Mesenteric fat pad (tissue), 1 donor: ENCODE measurements at places on chromosomes 1 and 21. TPM values are rescaled to one million over a fixed set of nuclear protein-coding genes. Genes with fewer than 3 reads are reported as not detected.
A peak's percentile ranks its signal among the peaks of the same experiment; 100 is the strongest.

LMOD1 gene
- 26.5 TPM for total RNA-seq

PALMD gene
- 212 TPM for total RNA-seq

CREG1 gene
- total RNA-seq, result 185 TPM

CSMD2 gene
- total RNA-seq, result 1.3 TPM

TMPRSS2 gene
- total RNA-seq, result 0.61 TPM

MROH9 gene
- not detected for total RNA-seq

OPRD1 gene
- not detected for total RNA-seq

DHRS3 gene
- 495 TPM for total RNA-seq

ZC3H12A gene
- total RNA-seq, result 34.2 TPM

PRKAB2 gene
- total RNA-seq, result 6.4 TPM

- no peak for DNase-seq
Observed at GRCh38 chr1:46197560-46197963, 672 bp downstream of the POMGNT1 start.

- no peak for DNase-seq
Observed at GRCh38 chr1:245888809-245889208, 618.3 kb downstream of the SMYD3 start.

- no peak for DNase-seq
Observed at GRCh38 chr1:112636056-112636455, 16.4 kb downstream of the CAPZA1 start.

DNA sequence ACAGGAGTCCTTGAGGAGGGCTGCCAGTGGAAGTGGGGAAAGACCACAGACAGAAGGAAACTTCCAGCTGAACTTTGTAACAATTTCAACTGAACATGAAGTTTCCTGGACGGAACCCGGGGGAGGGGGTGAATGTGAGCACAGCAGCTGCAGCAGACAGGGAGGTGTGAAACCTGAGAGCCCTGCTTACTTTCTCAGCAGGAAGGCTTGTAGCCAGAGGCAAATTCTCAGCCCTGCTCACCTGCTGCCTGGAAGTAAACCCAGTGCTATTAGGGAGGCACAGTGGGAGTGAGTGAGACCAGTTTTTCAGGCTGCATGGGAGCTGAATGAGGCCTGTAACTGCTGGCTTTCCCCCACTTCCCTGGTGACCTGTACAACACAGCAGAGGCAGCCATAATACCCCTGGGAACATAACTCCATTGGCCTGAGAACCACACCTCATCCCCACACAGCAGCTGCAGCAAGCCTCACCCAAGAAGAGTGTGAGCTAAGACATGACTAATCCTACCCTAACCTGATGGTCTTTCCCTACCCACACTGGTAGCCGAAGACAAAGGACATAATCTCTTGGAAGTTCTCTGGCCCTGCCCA, 9.6 kb upstream of the SPRR2F start:
- DNase-seq, result no peak

GRCh38 chr1:84853741-84854721, 39.0 kb downstream of the LPAR3 start:
- DNase-seq, result no peak

- DNase-seq, result peak; percentile 84
Observed at GRCh38 chr21:36709030-36709867, 10.3 kb downstream of the SIM2 start.

- DNase-seq, result no peak
Observed at GRCh38 chr1:115179397-115180079, 90.2 kb upstream of the TSPAN2 start.

- no peak for DNase-seq
Observed at GRCh38 chr1:99669821-99670220, 23.9 kb downstream of the PALMD start.

DNA sequence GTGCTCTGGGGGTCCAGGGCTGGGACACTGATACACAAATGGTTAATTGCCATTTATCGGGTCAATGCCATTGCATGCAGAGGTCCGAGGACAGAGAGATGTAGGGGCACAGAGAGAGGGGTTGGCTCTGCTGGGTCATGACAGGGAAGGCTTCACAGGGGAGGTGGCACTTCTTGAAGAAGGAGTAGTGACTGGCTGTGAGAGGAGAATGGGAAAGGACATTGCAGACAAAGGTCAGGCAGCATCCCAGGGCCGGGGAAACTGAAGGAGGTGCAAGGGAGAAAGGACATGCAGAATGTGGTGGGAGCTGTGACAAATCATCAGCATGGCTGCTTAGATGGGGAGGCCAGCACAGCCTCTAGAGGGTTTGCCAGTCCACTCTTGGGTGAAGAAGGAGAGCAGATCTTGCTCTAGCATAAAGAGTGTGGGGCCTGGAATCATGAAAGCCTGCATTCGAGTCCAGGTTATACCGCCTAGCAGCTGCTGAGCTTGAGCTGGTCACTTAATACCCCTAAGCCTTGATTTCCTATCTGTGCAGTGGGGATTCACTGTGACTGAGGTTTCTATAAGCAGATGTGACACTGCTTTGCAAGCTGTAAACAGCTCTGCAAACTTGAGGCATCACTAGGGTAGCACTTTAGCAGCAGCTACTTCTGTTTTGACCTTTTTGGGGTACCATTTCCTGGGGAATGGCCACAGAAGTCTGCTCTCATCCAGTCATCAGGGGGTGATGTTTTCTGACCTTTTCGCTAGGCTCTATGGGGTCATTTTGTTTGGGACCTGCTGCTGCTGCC, 59.2 kb upstream of the EPS8L3 start:
- DNase-seq, result no peak

DNA sequence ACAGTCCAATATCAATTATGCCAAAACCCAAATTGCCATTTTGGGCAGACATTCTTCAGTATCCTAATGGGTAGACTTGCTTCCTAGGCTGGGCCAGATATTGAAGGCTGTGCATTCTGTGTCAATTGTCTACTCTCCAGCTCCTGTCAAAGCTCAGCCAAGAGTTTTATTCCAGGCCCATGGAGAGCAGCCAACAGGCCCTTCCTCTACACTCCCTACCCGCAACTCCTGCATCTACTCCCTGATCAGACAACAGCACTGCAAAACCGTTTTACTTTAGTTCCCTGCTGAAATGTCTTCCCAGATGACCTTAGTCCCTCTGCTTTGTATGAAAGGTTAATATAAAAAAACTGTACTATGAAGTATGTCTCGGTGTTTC, 6.6 kb upstream of the ADORA3 start:
- no peak for DNase-seq

GRCh38 chr1:234920843-234921140, 207.8 kb downstream of the TOMM20 start:
- peak; percentile 43 for DNase-seq

DNA sequence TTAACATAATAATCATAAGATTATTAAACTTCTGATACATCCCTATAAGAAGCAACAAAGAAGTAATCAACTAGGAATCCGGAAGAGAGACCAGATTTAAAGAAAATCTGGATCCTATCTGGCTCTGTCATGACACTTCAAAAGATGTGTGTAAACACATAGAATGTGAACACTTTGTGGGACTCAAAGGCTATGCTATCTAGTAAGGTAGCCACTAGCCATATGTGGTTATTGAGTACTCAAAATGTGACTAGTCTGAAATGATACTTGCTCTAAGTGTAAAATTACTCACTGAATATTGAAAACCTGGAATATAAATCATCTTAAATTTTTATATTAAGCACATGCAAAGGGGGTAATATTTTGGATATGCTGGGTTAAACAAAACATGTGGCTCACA, 8.7 kb downstream of the FUBP1 start:
- no peak for DNase-seq

GRCh38 chr1:19507516-19507915, 22.2 kb upstream of the CAPZB start:
- no peak for DNase-seq

DNA sequence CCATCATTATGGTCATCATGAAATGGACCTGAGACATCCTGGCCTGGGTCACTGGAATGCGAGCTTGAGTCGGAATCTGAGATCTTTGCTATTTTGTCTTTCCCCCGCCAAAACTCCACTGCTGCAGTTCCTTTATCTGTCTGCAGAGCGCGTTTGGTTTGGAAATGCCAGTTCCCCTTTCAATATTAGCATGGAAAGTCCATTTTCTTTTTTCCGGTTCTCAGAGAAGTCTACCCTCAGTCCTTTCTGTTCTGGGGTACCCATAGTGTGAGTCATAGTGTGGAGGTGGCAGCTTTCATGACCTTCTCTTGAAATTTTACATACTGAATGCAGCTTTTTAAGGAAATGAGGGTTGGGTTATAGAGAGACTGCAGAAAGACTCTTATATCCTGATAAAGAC, 14.6 kb downstream of the CACNA1E start:
- no peak for DNase-seq

DNA sequence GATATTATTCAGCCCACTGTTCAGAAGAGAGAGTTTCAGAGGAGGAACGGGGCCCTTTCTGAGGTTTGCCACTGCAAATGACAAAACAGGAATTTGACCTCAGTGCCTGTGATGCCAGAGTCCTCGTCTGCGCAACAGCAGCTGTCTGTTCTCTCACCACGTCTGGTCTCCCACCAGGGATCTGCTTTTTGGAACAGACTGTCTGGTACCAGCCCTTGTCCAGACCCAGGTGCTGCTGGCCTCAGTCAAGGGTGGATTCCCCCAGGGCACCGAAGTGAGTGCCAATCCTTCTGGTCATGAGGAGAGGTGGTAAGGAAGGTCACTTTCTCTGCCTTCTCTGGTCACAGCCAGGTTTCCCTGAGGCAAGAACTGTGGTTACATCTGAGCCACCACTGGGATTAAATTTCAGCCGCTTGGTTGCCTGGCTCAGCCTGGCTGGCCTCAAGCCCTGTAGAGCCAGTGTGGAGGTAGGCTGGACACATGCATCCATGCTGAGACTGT, 2.3 kb upstream of the BCAN start:
- DNase-seq, result no peak

- DNase-seq, result no peak
Observed at GRCh38 chr1:21930080-21930571, 7.0 kb downstream of the HSPG2 start.

DNA sequence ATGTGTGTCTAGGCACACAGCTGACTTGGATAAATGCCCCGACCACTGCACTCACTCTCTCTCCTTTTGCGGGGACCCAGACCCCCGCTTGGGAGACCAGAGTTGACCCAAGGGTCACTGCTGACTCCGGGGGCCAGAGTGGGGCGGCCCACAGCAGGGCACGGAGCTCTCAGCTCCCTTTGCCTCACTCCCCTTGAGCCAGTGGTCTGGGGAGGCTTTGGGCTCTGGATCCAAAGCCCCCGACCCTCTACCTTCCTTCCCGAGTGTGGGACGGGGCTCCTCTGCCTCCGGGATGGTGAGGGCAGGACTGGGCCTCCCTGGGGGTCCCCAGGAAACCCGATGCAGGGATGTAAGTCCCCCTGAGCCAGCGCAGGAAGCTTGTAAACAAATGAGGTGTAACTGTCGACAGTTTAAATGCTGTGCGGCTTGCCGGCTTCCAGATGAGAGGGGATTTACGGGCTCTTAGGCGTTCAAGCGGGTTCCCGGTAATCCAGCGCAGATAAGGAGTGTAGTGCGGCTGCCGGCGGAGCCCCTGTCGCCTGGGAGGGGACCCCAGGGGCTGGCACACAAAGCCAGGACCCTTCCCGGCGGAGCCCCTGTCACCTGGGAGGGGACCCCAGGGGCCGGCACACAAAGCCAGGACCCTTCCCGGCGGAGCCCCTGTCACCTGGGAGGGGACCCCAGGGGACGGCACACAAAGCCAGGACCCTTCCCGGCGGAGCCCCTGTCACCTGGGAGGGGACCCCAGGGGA, 7.4 kb downstream of the ACTRT2 start:
- peak; percentile 65 for DNase-seq

DNA sequence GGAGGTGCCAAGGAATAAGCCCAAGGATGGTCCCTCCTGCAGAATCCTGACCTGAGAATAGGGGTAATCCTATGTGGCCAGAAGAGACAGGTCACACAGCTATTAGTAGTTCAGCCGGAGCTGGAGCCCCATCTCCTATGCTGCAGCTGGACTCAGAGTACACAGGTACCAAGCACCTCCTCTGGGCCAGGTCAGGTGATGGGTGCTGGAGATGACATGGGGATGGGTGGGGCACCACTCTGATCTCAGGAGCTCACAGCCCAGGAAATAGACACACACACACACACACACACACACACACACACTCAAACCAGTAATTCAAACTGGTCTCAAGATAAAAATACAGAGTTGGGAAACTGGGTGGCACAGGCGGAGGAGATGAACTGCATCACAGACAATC, 54.2 kb upstream of the SSBP3 start:
- DNase-seq, result no peak

DNA sequence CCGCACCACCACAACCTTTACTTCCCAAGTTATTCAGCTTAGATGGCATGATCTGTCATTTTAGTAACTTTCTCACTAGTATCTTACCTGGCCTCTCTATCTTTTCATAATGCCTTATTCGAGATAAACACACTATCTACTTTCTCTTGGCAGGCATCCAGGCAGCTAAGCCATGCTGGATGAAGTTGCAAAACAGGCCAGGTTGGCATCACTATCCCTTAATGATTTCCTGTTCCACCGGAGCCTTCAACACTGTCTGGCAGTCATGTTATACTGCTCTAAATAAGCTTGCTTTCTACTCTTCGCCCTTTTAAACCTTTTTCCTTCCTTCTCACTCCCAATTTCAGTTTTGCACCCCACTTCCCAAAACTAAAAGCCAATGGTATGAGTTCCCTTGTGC, 12.0 kb upstream of the KCNH1 start:
- no peak for DNase-seq

GRCh38 chr1:100359139-100359538, 6.8 kb downstream of the CDC14A start:
- DNase-seq, result no peak

DNA sequence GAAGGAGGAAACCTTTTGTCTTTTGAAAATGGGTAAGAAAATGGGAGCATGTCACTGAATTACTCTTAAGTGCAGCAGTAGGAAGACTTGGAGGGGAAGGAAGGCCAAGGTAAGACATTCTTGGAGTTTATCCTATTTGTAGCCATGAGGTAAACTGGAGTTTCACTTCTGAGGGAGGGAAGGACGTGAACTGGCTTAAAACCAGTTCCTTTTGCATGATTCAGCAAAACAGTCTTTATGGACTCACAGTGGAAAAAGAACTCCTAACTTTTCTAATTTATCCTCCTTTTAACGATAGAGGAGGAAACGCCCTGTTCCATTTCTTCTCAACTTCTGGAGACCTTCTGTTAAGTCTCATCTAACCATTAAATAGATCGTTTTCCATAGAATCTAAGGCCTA, 2.5 kb downstream of the PRDX6 start:
- no peak for DNase-seq

DNA sequence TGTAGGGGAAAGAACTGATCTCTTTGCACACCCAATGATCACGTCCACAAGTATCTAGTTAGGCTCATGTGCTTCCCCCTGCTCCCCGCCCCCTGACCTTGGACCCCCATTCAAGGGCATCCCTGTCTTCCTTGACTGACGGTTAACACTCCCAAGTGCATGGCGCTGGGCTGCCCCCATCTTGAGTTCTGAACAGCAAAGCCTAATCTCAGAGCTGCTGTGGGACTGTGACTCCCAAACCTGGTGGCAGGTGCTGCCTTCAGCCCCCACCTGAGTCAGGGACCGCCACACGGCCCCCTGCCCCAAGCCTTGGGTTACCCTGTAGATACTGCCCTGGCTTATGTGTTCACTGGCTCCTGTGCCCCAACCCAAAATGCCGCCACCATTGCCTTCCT, 925 bp downstream of the TNNI1 start:
- DNase-seq, result no peak
